AG04449 (cell line): ENCODE measurements at places on chromosomes 3 and 15.

GRCh38 chr15:72751751-72752455 lies 31.7 kb downstream of the ADPGK start:
- no peak for DNase-seq

- peak; percentile 17 for DNase-seq
These were observed 525.8 kb upstream of the PROK2 start for GRCh38 chr3:72310419-72311380.

GRCh38 chr3:40782111-40782721 lies 257.5 kb downstream of the ZNF621 start:
- DNase-seq, result no peak

DNA sequence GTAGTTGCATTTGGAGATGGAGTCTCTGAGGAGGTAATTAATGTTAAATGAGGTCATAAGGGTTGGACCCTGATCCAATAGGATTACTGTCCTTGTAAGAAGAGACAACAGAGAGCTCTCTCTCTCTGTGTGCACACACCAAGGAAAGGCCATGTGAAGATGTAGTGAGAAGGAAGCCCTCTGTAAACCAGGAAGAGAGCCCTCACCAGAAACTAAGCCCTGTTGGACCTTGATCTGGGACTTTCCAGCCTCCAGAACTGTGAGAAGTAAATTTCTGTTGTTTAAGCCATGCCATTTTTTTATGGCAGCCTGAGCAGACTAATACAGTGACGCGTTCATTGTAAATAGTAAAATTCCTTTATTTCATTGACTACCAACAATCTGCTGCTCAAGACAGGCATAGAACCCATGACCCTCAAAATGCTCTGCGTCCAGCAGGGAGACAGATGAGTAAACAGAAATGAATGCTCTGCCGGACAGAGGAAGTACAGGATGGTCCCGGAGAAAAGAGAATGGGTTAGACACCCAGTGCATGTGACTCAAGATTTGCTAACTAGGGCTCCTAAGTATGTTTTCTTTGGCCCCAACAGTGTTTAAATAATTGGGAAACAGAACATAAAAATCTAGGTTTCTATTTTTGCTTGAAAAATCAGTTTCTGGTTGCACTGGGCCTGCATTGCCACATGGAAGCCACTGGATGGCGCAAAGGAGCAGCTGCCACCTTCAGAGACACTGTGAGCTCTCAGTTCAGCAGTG lies 37.9 kb upstream of the TNFAIP8L3 start:
- DNase-seq, result peak; percentile 95

DNA sequence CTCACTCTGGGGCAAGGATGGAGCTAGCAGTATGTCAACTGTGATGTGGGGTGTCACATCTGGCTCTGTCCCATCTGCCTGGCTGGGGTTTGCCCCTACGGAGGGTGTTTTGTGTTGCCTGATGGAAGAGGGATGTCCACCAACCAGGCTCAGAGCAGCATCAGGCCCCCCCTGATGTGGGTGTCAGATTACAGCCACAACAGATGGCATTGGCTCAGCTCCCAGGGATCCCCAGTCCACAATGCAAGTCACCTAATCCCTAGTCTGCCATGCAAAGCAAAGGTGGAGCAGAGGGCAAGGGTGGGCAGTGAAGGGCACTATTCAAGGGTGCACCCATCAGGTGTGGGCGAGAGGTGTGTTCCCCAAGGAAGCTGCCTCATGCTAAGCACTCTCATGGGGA lies 48.9 kb upstream of the AMOTL2 start:
- DNase-seq, result no peak
